Smooth muscle cell of the pulmonary artery (primary cell): ENCODE measurements at places on chromosomes 13 and 19. TPM values are rescaled to one million over a fixed set of nuclear protein-coding genes. Genes with fewer than 3 reads are reported as not detected.

The FXYD1 gene
- total RNA-seq: 4.2 TPM in 2 replicates

The FCGBP gene
- total RNA-seq: 4.0 and 4.8 TPM in 2 replicates

The PSG11 gene
- total RNA-seq: not detected in 2 replicates

The DKKL1 gene
- not detected in 2 replicates for total RNA-seq

The ZNF560 gene
- total RNA-seq: 0.33 and 1.1 TPM in 2 replicates

The KANK3 gene
- 0.17 and 0.26 TPM in 2 replicates for total RNA-seq

The TEX29 gene
- 0.26 TPM in 1 of 2 replicates, not detected in the other for total RNA-seq

The HSD17B14 gene
- total RNA-seq: 2.2 and 2.8 TPM in 2 replicates

The ZNF571 gene
- 3.2 and 3.7 TPM in 2 replicates for total RNA-seq

The INSR gene
- total RNA-seq: 28.2 and 52.8 TPM in 2 replicates

The IGFL2 gene
- total RNA-seq: 0.13 TPM in 1 of 2 replicates, not detected in the other

The PRSS57 gene
- total RNA-seq: not detected in 2 replicates

The IGFL1 gene
- total RNA-seq: not detected in 2 replicates

The LRP3 gene
- total RNA-seq: 45.4 and 49.3 TPM in 2 replicates

The ZNF544 gene
- 31.8 and 43.4 TPM in 2 replicates for total RNA-seq

The MED25 gene
- 21.0 and 23.4 TPM in 2 replicates for total RNA-seq

The CCL25 gene
- total RNA-seq: not detected in 2 replicates

The ZNF253 gene
- 3.1 and 3.2 TPM in 2 replicates for total RNA-seq

The SLITRK1 gene
- not detected in 2 replicates for total RNA-seq

The FXYD3 gene
- total RNA-seq: not detected in 2 replicates
